ENCODE measurements at places on chromosomes 3 and 15.
A peak's percentile ranks its signal among the peaks of the same experiment; 100 is the strongest.

DNA sequence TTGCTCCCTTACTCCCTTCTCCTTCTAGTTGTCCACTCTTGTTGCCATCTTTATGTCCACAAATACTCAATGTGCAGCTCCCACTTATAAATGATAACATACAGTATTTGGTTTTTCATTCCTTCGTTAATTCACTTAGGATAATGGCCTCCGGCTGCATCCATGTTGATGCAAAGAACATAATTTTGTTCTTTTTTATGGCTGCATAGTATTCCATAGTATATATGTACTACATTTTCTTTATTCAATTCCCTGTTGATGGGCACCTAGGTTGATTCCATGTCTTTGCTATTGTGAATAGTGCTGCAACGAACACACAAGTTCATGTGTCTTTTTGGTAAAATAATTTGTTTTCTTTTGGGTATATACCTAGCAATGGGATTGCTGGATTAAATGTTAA, 21.3 kb upstream of the P3H2 start:
- DNase-seq, result no peak

GRCh38 chr3:16897254-16897926, 12.6 kb downstream of the PLCL2 start:
- peak; percentile 75 for DNase-seq

DNA sequence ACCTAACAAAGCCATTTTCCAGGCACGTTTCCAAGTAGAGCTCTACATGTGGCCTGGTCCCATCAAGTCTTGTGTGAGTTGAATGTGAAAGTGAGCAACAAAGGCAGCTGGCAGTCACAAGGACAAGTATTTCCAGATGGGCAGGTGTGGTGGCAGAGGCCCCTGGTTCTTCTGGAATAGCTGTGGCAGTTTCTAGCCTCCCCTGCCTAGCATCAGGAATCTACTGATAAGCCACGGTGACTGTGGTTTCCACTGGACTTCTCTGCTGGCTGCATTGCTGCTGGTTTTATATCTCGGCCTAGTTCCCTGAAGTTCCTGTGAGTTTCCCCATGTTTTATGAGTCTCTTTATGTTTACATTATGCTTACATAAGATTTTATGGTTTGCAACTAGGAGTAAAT, 117.7 kb downstream of the GOLIM4 start:
- DNase-seq, result no peak

GRCh38 chr3:197936819-197937384, 13.1 kb upstream of the RPL35A start:
- no peak for DNase-seq

DNA sequence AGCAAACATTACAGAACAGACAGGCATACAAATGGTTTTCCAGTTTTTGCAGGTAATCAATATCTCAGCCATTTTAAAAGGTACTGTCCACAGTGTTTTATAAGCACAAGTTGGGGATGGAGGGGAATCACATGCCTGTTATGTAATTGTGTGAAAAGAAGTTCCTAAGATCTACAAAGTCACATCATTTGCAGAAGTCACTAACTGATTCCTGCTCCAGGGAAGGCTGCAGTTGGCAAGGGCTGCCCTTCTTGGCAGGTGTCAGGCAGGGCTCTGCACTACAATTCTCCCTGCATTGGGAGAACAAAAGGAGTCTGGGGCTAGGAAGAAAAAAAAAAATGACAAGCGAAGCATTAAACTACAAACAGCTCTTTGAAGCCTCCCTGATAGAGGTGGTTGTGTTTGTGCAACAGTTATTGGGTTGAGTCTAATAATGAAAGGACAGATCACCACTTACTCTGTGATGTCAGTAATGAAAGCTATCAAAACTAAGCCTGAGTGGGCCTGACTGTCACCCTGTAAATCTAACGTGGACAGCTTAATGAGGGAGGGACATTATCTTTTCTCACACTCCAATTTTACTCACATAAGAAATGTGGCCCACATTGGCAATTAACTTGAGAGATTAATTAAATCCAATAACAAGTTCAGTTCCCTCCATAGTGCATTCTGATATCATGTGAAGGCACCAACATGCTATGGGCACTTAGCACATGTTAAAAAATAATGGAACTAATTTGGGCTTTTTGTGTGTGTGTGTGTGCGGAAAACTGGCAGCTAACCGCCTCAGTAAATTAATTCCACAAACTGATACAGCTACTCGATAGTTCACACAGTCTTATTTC, 242.9 kb downstream of the FHIT start:
- DNase-seq, result no peak

- DNase-seq, result no peak
These were observed 92.1 kb downstream of the SLC49A4 start for GRCh38 chr3:122886946-122887345.

- DNase-seq, result no peak
These were observed 81.2 kb upstream of the WDR72 start for GRCh38 chr15:53840681-53841080.

DNA sequence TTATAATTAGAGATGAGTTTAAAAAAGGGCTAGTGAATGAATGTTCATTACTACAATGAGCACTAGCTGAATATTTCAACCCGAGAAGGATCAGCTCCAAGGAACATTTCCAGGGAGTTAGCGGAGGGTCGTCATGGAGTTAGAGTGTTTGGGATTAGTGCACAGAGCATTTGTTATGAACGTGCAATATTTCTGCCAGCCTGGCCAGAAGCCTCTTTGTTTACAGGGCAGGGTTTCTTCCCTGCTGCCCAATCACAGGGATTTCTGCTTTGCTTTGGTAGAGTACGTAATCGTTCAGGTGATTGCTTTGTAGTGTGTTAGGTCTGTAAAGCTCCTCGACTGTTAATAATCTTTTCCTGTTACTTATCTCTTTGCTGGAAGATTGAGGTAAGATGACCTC, 5.9 kb downstream of the CGNL1 start:
- DNase-seq, result no peak

DNA sequence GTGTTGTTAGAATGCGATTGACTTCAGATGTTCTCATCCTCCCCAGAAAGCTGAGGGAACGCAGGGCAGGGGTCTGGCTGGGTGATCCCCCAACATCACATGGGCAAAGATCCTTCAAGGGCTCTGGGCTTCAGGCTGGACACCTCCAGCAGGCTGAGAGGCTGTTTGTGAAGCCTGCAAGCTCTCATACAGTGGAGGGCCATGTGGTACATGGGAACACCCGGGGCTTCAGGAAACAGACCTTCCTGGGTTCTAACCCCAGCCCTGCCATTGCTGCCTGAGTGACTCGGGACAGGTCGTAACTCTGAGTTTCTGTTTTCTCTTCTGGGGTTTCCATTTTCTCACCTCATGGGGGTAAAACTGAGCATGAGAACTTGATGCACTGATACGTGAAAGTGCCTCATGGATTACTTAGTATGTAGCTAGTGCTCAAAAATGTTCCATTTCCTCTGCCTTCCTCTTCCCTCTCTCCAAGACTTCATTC, 81.2 kb downstream of the TLE3 start:
- DNase-seq, result no peak

GRCh38 chr3:184789314-184789998, 22.5 kb upstream of the VPS8 start:
- DNase-seq, result no peak

- no peak for DNase-seq
These were observed 25.3 kb downstream of the PLD1 start for GRCh38 chr3:171784937-171785336.

DNA sequence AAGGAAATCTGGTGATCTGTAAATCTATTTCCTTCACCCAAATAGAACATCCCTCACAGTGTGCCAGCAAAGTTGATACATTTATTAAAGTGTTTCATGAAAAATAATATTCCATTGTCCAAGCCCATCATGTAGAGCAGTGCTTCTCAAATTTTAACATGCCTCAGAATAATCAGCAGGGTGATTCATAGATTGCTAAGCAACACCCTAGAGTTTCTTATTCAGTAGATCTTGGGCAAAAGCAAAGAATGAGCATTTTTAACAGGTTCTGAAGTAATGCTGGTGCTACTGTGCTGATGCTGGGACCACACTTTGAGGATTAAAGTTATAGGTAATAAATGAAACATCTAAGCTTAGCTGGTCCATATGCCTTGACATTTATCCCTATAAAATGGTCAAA, 210.5 kb downstream of the ZIC4 start:
- peak; percentile 45 for DNase-seq

GRCh38 chr3:110457508-110457907, 614.1 kb upstream of the NECTIN3 start:
- DNase-seq, result no peak

DNA sequence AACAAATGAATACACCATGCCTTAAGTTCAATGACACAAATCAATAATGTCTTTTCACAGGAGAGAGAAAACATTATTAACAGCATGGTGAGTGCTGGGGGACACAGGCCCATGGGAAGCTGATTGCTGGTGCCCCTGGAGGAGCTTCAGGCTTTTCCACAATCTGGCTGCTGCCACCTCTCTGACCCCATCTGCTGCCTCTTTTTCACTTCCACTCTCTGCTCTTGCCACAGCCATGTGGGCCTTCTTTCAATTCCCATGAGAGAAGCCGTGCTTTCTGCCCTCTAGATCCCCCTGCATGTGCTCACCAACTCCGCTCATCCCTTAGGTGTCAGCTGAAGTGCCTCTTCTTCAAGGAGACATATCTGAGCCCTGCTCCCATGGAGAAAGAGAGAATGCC, 21.0 kb upstream of the CTXND1 start:
- no peak for DNase-seq

- DNase-seq, result no peak
These were observed 253.8 kb upstream of the IGF1R start for GRCh38 chr15:98394546-98394945.

GRCh38 chr3:100238599-100238998, 22.2 kb upstream of the TBC1D23 start:
- no peak for DNase-seq

- DNase-seq, result no peak
These were observed 12.3 kb upstream of the PLD1 start for GRCh38 chr3:171822431-171823106.

DNA sequence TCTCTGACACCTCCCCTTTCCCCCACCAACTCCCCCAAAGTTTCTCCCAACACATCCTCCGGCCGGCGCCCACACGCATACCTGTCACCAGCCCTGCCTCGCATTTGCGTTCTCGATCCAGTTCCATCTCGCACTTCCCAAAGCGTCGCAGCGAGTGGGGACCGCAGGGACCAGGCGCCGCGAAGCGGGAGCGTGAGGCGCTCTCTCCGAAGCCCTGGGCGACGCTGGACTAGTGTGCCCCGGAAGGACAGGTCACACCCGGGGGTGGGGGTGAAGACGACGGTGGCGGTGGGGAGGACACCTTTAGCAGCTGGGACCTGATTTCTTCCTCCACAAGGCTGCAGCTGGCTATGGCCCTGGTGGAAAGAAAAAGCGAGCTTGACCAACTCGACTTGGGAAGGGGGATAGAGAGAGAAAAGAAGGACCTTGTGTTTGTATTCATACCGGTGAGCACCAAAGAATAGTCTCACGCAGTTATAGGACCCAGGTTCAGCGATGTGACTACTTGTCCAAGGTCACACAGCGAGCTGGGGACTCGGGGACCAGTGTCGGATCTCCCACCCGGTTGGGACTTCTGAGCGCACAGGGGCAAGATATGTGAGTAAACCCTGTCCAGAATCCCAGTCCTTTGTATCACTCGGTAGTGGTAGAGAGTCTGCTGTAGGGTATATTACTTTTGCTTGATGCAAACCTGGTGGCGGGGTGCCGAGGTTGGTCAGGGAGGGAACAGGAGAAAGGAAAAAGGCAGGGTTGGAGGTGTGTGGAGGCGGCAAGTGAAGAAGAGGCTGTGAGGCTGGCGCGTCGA, 607 bp upstream of the GHSR start:
- no peak for DNase-seq

DNA sequence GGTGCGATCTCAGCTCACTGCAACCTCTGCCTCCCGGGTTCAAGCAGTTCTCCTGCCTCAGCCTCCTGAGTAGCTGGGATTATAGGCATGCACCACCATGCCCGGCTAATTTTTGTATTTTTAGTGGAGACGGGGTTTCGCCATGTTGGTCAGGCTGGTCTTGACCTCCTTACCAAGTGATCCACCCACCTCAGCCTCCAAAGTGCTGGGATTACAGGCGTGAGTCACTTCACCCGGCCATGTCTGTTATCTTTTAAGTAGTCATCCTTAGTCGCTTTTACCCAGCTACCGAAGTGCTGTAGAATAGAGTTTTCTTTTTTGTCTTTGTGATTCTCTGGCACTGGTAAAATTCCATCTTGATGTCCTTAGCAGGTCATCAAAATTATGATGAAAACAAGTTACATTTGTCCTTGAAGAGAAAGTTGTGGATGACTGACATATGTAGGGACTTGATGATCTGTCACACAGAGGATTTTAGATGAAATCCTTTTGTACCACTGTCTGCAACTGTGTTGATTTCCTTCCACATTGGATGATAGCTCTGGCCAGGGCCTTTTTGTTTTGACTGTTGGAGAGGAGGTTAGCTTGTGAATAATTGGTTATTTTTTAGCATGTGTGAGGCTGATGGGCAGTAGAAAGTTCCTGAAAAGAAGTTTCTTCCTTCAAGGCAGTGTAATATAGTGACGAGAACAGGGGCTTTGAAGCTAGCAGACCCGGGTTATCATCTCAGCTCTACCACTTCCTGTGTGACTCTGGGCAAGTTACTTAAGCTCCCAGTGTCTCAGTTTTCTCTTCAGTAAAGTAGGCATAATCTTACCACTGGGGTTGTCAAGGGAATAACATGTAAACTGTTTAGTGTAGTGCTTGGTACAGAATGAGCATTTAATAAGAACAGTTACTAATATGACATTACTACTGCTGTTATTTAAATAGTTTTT, 18.8 kb downstream of the ATG7 start:
- DNase-seq, result peak; percentile 71

- DNase-seq, result no peak
These were observed 354.9 kb downstream of the SI start for GRCh38 chr3:164723396-164723795.

- no peak for DNase-seq
These were observed 16.9 kb downstream of the ASTE1 start for GRCh38 chr3:131009698-131010097.

GRCh38 chr15:55031727-55032126, 165.0 kb downstream of the RSL24D1 start:
- DNase-seq, result no peak

DNA sequence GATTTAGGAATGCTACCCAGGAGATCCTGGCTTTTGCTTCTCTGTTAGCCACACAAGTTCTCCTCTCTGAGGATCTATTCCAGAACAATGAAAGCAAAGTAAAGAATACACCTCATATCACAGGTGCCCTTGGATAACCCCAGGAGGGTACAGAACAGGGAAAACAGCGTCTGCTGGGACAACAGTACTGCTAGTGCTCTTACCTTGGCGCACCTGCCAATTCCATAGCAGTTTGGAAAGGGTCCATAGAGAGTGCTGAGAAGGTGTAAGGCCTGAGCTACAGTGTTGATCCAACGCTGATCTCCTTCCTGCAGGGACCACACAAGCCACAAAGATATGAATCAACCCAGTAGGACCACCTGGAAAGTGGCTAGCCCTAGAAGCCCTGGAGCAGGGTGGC, 12.9 kb upstream of the PRC1 start:
- no peak for DNase-seq

GRCh38 chr3:61417352-61417751, 144.0 kb upstream of the PTPRG start:
- DNase-seq, result no peak

- no peak for DNase-seq
These were observed 199.2 kb downstream of the CACNA2D3 start for GRCh38 chr3:54321520-54321919.

All from HCEC 1CT (cell line).